ENCODE measurements at places on chromosomes 1 and 21. TPM values are rescaled to one million over a fixed set of nuclear protein-coding genes. Genes with fewer than 3 reads are reported as not detected.

DNA sequence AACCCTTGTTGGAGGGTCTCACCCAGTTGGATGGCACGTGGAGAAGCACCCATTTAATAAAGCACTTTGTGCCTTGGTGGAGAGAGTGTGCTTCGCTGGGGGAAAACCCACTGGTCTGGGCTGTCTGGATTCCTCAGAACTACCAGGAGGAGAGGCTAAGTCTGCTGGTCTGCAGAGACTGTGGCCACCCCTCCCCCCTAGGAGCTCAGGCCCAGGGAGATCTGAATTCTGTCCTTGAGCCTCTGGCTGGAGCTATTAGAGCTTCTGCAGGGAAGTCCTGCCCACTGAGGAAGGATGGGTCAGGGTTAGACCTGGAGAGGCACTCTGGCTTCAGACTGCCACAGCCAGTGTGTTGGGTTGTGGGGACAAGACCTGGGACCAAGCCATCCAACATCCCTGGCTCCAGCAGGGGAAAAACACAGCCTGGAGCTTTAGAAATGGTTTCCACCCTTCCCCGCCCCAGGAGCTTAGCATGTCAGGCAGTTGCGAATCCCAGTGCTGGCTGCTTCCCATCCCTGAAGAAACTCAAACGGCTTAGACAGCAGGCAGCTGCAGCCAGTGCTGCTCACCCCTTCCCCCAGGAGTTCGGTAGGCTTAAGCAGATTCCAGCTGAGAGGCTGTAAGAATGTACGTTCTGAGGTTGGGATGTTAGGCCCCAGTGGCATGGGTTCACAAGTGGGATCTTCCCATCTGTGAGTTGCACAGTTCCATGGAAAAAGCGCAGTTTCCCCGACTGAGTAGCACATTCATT, 288.3 kb downstream of the TGFB2 start:
- H3K4me3 ChIP-seq, result no peak overlapping the region
- no peak overlapping the region for H3K27ac ChIP-seq
- no peaks in the 10 kb centered on the region for H3K27me3 ChIP-seq

RHEX gene
- total RNA-seq, result 0.52 TPM

DNA sequence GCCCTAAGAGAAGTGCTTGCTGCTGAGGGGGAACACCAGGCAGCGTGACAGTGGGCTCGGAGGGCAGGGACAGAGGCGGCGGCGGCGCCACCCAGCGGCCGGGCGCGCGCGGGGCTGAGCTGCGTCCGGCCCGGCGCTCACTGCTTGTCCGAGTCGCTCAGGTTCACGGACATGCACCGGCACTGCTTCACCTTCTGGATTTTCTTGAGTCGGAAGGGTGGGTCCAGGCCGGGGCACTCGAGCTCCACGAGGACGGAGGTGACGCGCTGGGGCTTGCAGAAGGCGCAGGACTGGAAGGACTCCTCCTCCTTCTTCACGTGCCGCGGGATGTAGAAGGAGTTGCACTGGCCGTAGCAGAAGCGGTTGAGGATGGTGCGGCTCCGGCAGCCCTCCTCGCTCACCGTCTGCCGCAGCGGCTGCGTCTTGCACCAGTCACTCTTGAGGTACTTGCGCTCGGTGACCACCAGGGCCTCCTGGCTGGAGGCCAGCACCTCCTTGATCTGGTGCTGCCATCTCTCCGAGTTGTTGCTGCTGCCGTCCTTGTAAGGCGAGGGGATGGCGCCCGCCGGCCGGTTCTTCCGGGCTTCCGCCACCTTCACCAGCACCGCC, 119.0 kb downstream of the GREM2 start:
- H3K4me3 ChIP-seq, result no peak overlapping the region
- H3K27ac ChIP-seq, result no peak overlapping the region
- DNase-seq, result peak; percentile 59
- no peaks in the 10 kb centered on the region for H3K36me3 ChIP-seq
- H3K27me3 ChIP-seq, result no peaks in the 10 kb centered on the region
- H3K4me1 ChIP-seq, result no peaks in the 10 kb centered on the region

CELA2B gene
- 1,481 TPM for total RNA-seq

DENND2C gene
- total RNA-seq, result 2.3 TPM

DNA sequence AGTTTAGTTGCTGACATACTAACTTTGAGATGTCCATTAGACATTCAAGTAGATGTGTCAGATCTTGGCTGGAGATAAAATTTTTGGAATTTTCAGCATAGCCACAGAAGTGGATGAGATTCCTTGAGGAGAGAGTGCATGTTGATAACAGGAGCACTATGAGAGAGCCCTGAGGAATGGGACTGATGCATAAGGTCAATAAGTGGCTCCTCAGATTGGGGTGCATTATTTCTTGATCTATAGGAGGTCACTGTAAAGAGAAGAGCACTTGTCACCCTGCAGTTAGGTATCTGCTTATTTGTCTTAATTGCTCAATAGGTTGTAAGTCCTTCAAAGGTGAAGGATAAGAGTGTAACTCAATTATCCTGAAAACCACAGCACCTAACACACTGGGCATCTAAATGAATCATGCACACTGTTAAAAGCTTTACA, 52.0 kb upstream of the TACSTD2 start:
- no peaks in the 10 kb centered on the region for H3K4me1 ChIP-seq
- H3K4me3 ChIP-seq, result no peak overlapping the region
- H3K27me3 ChIP-seq, result no peaks in the 10 kb centered on the region
- H3K27ac ChIP-seq, result no peak overlapping the region
- H3K36me3 ChIP-seq, result no peaks in the 10 kb centered on the region

FAM167B gene
- not detected for total RNA-seq

GRCh38 chr1:21255284-21255942, 34.9 kb downstream of the ECE1 start:
- DNase-seq, result peak; percentile 92
- H3K36me3 ChIP-seq, result no peaks in the 10 kb centered on the region
- peaks cover 49% of the 10 kb centered on the region for H3K4me1 ChIP-seq
- peak overlapping the region; percentile 99 for H3K27ac ChIP-seq
- no peaks in the 10 kb centered on the region for H3K27me3 ChIP-seq
- H3K4me3 ChIP-seq, result no peak overlapping the region

GRCh38 chr1:3013371-3014049, 7.8 kb upstream of the ACTRT2 start:
- H3K4me1 ChIP-seq, result peaks cover 24% of the 10 kb centered on the region
- no peak for DNase-seq

GRCh38 chr1:9530320-9530719, 8.9 kb upstream of the SLC25A33 start:
- no peaks in the 10 kb centered on the region for H3K27me3 ChIP-seq
- H3K36me3 ChIP-seq, result no peaks in the 10 kb centered on the region
- H3K27ac ChIP-seq, result no peak overlapping the region
- no peaks in the 10 kb centered on the region for H3K4me1 ChIP-seq
- no peak overlapping the region for H3K4me3 ChIP-seq
- no peak for DNase-seq

PDZK1 gene
- total RNA-seq, result 7.8 TPM

DIO1 gene
- total RNA-seq, result not detected

OR2T11 gene
- total RNA-seq, result not detected

DNA sequence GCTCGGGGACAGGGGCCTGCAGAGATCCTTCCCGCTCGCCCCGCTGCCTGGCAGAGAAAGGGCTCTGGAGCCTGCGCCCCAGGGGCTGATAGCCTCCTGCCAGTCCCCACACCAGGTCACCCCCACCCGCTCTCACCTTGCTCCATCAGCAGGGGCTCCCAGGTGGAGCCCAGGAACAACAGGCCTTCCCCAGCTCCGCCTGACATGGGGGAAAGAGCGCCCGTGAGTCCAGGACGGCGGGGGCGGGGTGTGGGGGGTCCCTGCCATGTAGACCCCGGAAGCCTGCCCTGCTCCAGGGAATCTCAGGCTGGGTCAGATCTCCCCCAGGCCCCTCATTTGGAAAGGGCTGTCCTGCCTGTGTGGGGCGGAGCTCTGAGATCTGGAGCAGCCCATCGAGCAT, 166.5 kb downstream of the PRDM16 start:
- no peak for DNase-seq
- no peak overlapping the region for H3K27ac ChIP-seq
- H3K4me3 ChIP-seq, result no peak overlapping the region
- no peaks in the 10 kb centered on the region for H3K36me3 ChIP-seq

- no peaks in the 10 kb centered on the region for H3K36me3 ChIP-seq
- H3K27me3 ChIP-seq, result no peaks in the 10 kb centered on the region
- peak; percentile 42 for DNase-seq
- H3K4me1 ChIP-seq, result peaks cover 37% of the 10 kb centered on the region
- peak overlapping the region; percentile 23 for H3K27ac ChIP-seq
These were observed 479 bp downstream of the RGS16 start for GRCh38 chr1:182603646-182604174.

DNA sequence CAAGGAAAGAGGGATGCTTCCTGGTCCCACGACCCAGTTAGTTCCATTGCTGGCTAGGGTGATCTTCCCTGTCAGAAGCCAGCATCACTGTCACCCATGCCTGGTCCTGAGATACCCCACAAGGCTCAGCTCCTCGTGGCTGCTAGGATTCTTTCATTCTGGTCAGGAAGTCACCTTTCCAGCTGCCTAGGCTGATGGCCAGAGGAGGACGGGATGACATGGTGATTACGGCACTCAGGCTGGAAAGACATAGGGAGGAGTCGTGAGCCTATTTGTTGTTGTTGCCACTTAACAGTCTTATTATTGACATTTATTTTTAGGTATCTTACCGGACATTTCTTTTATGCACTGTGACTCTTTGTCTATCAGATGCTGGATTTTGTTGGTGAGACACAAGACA, 20.0 kb upstream of the MAPKAPK2 start:
- H3K4me3 ChIP-seq, result no peak overlapping the region
- no peaks in the 10 kb centered on the region for H3K27me3 ChIP-seq
- no peaks in the 10 kb centered on the region for H3K36me3 ChIP-seq
- no peak overlapping the region for H3K27ac ChIP-seq
- peaks cover 19% of the 10 kb centered on the region for H3K4me1 ChIP-seq

- H3K27ac ChIP-seq, result peak overlapping the region; percentile 75
- no peaks in the 10 kb centered on the region for H3K27me3 ChIP-seq
- H3K36me3 ChIP-seq, result no peaks in the 10 kb centered on the region
- DNase-seq, result no peak
- no peak overlapping the region for H3K4me3 ChIP-seq
These were observed 1.0 kb downstream of the BEST4 start for GRCh38 chr1:44786841-44787426.

- H3K27me3 ChIP-seq, result no peaks in the 10 kb centered on the region
- peaks cover 6% of the 10 kb centered on the region for H3K4me1 ChIP-seq
- peak; percentile 23 for DNase-seq
- no peak within 1 kb of the TSS for H3K4me3 ChIP-seq
- H3K27ac ChIP-seq, result no peak within 1 kb of the TSS
These were observed at the start of gene APOBEC4 for GRCh38 chr1:183652547-183653461. Gene APOBEC4, minus strand, starts transcription at chr1:183653316. Its CDS starts 4,535 bp downstream, at chr1:183648781.

DNA sequence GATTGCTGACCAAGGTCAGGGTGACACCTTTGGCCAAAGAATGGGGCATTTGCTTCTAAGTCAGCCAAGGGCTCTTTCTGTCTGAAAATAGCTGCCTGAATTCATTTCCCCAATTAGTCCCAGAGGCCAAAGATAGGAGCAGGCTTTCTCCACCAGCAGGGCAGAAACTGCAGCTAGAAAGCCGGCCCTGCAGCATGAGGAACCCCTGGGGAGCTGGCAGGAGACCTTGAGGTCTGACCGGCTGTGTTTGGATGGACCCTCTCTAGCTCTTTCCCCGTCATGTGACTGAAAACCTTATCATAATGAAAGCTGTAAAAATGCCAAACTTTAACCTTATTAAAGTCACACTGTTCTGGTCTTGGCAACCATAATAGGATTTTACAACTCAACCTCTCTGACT, 93.4 kb downstream of the CD58 start:
- H3K36me3 ChIP-seq, result no peaks in the 10 kb centered on the region
- H3K27me3 ChIP-seq, result no peaks in the 10 kb centered on the region

GRCh38 chr1:203743091-203743571, 21.9 kb upstream of the LAX1 start:
- H3K4me1 ChIP-seq, result no peaks in the 10 kb centered on the region
- H3K4me3 ChIP-seq, result no peak overlapping the region
- H3K27ac ChIP-seq, result no peak overlapping the region
- DNase-seq, result no peak

GRCh38 chr1:220426989-220427388, 100.9 kb upstream of the MARK1 start:
- H3K4me1 ChIP-seq, result no peaks in the 10 kb centered on the region
- no peaks in the 10 kb centered on the region for H3K36me3 ChIP-seq
- H3K27ac ChIP-seq, result no peak overlapping the region
- H3K27me3 ChIP-seq, result no peaks in the 10 kb centered on the region
- no peak for DNase-seq

FBXO44 gene
- total RNA-seq, result 12.9 TPM

IFI44L gene
- 0.99 TPM for total RNA-seq

- no peak overlapping the region for H3K4me3 ChIP-seq
- H3K36me3 ChIP-seq, result peaks cover 4% of the 10 kb centered on the region
- no peak for DNase-seq
- no peaks in the 10 kb centered on the region for H3K27me3 ChIP-seq
These were observed 82.2 kb downstream of the ARHGEF10L start for GRCh38 chr1:17621691-17622090.

- no peak overlapping the region for H3K4me3 ChIP-seq
- no peak for DNase-seq
- H3K27ac ChIP-seq, result no peak overlapping the region
- H3K27me3 ChIP-seq, result no peaks in the 10 kb centered on the region
These were observed 63.5 kb upstream of the UBE2U start for GRCh38 chr1:64139877-64140276.

DNA sequence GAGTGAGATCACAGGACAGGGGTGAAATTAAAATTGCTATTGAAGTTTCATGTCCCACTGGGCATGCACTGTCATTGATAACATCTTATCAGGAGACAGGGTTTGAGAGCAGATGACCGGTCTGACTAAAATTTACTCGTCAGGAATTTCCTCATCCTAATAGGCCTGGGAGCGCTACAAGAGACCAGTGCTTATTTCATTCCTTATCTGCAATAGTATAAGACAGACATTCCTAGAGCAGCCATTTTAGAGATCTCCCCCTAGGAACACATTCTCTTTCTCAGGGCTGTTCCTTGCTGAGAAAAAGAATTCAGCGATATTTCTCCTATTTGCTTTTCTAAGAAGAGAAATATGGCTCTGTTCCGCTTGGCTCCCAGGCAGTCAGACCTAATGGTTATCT, 181.4 kb upstream of the ETV3 start:
- H3K27ac ChIP-seq, result no peak overlapping the region
- no peaks in the 10 kb centered on the region for H3K36me3 ChIP-seq
- H3K27me3 ChIP-seq, result no peaks in the 10 kb centered on the region

DNA sequence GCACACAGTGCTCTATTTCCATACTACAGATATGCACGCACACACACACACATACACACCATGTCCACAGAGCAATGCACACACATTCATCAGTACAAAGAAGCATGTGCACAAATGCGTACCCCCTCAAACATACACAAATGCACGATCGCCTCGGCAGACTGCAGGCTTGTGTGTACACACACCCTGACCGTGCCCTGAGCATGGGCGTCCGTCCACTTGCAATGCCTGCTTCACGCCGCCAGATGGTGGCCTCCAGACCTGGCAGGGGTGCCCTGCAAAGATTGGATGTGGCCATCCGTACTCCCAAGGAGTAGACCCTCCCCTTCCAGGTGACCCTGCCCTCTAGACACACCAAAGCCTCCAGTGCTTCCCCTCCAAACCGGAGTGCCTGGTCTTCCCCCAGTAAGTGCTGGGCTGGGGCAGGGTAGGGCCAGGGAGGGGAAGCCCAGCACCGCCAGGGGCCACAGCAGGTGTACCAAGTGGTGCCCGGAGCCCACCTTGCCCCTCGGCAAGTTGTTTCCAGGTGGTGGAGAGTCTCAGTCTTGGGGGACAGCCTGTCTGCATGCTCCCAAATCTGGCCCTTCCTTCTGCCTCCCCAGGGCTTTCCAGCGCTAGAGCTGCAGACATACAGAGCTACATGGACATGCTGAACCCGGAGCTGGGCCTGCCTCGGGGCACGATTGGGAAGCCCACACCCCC, 20.6 kb downstream of the ESPN start:
- peaks cover 20% of the 10 kb centered on the region for H3K27me3 ChIP-seq
- no peak overlapping the region for H3K4me3 ChIP-seq
- no peaks in the 10 kb centered on the region for H3K36me3 ChIP-seq
- peaks cover 24% of the 10 kb centered on the region for H3K4me1 ChIP-seq
- H3K27ac ChIP-seq, result no peak overlapping the region

NBPF26 gene
- total RNA-seq, result 13.0 TPM

Data from body of pancreas (tissue), 4 donors.